ENCODE measurements at places on chromosomes 5 and 9. TPM values are rescaled to one million over a fixed set of nuclear protein-coding genes. Genes with fewer than 3 reads are reported as not detected.

Gene PCDHA5
- total RNA-seq = 3.0 TPM

Gene CKMT2
- 3.6 TPM for total RNA-seq

DNA sequence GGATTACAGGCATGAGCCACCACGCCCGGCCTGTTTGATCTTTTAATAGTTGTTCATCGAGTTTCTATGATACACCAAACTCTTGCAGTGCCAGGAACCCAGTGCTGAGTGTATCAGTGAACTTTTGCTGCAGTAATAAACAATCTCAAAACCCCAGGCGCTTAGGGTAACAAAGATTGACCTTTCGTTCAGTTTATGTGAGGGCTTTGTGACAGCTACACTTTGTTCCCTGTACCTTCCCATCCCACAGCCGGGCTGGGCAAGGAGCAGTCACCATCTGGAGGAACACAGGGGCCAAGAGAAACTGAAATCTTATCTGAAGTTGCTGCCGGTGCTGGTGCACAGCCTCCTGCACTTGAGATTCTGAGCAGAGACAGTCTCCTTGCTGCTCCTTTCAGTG lies 17.2 kb upstream of the WNK2 start:
- no peak for DNase-seq

GRCh38 chr5:102835717-102836116 lies 80.6 kb downstream of the PAM start:
- DNase-seq = no peak

GRCh38 chr9:131407717-131408195 lies 13.9 kb downstream of the PRRC2B start:
- DNase-seq = no peak

Gene CCL21
- total RNA-seq = not detected

All from spinal cord (tissue), 10 donors.